NCI-H1092 treated with DMSO at 0.1 percent for 48 hours (cell line): ENCODE measurements at places on chromosomes 16 and 17.

DNA sequence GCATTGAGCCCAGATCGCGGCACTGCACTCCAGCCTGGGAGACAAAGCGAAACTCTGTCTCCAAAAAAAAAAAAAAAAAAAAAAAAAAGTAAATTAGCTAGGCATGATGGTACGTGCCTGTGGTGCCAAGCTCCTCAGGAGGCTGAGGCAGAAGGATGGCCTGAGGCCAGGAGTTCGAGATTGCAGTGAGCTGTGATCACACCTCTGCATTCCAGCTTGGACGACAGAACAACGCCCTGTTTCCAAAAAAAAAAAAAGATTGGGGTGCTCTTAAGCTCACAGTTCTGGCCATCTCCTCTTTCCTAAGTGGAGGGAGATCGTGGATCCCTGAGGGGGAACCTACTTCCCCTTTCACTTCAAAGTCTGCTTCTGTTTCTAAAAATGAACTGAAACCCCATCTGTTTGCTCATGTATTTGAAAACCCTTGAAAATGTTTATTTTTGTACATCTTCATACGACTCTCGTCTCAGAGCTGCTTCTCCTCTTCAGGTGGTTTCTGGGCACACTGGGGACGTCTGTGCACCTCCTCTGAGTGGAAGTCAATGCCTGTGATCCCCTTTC, 138.8 kb downstream of the PRKCA start:
- DNase-seq = peak; percentile 35

DNA sequence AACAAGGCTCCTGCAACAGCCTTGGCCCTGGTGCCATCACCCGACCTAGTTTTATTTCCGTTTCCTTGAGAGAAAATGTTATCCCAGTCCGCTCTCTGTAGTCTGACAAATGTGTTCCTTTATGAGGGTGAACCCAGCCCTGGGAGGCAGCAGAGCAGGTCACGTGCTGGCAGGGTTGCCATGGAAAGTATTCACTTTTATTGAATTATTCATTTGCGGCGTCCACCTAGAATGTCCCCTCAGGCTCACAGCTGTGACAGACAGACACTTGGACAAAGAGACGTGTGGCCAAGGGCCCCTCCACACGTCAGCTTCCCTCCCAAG, 90.0 kb downstream of the WSCD1 start:
- no peak for DNase-seq

DNA sequence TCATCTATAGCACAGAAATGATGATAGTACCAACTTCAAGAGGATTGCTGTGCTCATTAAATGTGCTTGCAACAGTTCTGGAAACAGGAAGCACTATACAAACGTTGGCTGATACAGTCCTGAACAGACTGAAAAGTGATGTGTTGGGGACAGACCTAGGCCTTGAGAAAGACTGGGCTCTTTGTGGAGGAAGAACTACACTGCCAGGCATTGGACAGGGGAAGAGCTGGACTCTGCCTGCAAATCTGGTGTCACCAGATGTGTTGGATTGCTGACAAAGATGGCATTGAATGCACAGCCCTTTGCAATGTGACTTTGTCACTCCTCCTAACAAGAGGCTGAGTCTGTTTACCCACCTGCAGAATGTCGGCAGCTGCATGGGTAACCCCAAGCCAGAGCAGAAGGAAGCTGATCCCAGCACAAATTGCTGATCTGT, 12.4 kb upstream of the ST6GALNAC2 start:
- peak; percentile 51 for DNase-seq

GRCh38 chr16:13702614-13703013, 217.3 kb upstream of the ERCC4 start:
- no peak for DNase-seq

GRCh38 chr16:23408242-23408822, 44.7 kb downstream of the COG7 start:
- DNase-seq = no peak

DNA sequence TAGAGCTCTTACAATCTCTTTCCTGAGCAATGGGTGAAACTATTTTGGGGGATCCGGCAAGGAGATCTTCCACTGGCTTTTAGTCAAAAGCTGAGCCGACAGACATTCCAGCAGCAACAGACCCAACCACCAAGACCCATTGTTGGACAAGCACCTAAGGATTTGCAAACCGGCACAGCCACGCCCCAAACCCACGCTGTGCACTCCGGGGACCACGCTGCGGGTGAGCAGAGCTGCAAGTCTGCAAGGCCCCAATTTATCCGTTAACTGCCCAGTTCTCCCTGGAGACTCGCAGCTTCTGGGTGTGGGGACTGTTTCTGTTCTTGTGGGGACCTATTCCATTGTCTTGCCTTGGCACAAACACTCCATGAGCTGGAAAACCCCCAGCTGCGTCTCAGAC, 45.9 kb downstream of the C16orf95 start:
- DNase-seq = no peak

- no peak for DNase-seq
Measured at GRCh38 chr16:48321317-48322036, 63.7 kb downstream of the SIAH1 start.

- no peak for DNase-seq
Measured at GRCh38 chr16:57305159-57305811, 20.8 kb upstream of the PLLP start.

GRCh38 chr17:68424861-68425260, 32.4 kb downstream of the WIPI1 start:
- DNase-seq = no peak

DNA sequence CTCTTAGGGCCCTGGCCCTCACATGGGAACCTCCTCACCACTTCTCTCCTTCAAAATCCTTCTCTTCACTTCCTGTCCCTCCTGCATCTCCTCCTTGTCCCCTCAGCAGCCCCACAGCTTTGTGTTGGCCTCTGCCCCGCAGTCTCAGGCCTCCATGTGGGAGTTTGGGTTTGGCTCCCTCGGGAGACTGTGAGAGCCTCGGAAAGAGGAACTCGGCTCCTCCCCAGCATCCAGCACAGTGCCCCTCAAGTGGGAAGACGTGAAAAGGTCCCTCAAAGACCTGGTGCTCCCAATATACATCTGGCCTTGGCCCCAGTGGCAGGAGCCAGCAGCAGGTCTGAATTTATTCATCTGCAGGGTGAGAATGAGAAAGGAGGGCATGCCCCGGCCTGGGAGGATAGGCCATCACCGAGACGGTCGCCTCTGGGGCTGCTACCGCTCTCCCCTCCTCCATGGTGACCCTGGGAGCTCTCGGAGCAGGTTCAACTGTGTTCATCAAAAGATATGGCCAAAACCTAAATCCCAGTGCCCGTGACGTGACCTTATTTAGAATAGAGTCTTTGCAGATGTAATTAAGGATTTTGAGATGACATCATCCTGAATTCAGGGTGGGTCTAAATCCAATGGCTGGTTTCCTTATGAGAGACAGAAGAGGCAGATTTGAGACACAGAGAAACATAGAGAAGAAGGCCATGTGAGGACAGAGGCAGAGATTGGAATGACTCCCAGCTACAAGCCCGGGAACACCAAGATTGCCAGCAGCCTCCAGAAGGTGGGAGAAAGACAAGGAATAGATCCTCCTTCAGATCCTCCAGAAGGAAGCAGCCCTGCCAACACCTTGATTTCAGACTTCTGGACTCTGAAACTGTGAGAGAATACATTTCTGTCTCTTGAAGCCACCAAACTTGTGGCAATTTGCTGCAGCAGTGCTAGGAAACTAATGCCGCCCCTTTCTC, 135.1 kb downstream of the MRM1 start:
- no peak for DNase-seq

GRCh38 chr16:80680839-80681238, 123.6 kb downstream of the CDYL2 start:
- DNase-seq = no peak

GRCh38 chr17:58960068-58960467, 146.6 kb downstream of the TRIM37 start:
- peak; percentile 13 for DNase-seq

DNA sequence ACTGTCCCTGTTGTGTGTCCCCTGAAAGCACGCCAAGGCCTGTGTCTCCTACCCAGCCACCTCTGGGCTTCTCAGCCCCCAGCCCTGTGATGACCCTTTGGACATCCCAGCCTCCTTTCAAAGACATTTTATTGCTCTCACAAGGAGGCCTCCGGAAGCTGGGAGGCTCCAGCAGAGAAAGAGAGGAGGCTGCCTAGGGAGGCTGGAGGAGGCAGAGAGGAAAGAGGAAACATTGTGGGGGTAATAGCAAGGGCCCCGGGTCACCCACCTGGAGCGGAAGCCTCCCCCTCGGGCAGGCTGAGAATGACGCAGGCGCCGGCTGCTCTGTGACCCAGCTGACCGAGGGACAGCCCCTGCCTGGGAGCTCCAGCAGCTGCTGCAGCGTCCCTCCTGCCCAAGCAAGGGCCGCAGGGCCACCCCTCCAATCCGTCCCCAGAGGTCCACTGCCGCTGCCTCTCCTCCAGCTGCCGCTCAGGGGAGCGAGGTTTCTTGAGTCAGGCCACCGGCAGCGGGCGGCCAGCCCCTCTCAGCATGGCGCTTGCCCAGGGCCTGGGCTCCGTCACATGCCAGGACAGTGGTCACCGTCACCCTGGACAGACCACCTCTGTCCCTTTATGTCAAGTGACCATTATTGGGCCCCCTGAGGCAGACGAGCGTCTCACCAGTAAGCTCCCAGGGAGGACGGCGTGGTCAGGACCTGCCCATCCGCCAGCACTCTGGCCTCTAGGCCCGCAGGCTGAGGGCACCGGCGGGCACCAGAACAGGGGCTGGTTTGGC, 29.3 kb downstream of the ACTG1 start:
- DNase-seq = no peak

- no peak for DNase-seq
Measured at GRCh38 chr16:85891033-85891775, 7.8 kb upstream of the IRF8 start.

- no peak for DNase-seq
Measured at GRCh38 chr17:35775039-35775438, 14.4 kb downstream of the C17orf50 start.

DNA sequence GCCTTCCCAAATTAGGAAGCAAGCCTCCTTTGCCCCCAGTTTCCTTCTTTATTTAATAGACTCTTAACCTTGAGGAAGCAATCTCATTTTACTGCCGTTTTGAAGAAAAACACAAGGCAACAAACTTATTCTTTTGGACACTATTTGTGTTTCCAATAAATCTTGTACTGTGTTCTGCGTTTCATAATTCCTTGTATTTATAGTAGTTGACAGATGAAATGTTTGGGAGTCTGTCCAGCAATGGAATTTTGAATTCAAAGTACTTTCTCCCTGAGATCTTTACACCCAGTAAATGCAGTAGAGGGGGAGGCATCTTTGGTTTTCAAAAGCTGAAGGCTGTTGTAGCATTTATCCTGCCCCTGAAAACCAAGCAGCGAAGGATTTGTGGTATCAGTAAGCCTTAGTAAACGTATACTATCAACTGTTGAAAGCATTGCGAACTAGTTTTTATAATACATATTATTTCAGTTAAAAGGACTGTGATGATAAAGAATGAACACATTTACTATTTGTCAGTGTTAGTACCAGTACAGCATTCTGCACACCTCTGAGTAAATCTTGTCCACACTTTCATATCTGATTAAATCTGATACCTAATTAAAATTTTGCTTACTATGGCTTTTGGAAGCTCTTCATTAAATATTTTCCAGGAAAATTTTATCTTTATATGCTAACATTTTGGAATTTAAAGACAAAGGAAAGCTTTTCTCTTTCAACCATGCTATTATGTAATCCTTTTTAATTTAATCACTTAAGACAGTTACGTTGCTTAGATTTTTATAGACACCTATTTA, 83.1 kb downstream of the TNRC6C start:
- DNase-seq = peak; percentile 72

- DNase-seq = no peak
Measured at GRCh38 chr17:22090263-22090935, 398.1 kb downstream of the KCNJ18 start.

GRCh38 chr16:72590151-72590937, 418.4 kb upstream of the PMFBP1 start:
- no peak for DNase-seq

- DNase-seq = no peak
Measured at GRCh38 chr17:76213491-76213890, 26.8 kb downstream of the RNF157 start.

- no peak for DNase-seq
Measured at GRCh38 chr17:15261802-15262290, 3.3 kb downstream of the PMP22 start.

DNA sequence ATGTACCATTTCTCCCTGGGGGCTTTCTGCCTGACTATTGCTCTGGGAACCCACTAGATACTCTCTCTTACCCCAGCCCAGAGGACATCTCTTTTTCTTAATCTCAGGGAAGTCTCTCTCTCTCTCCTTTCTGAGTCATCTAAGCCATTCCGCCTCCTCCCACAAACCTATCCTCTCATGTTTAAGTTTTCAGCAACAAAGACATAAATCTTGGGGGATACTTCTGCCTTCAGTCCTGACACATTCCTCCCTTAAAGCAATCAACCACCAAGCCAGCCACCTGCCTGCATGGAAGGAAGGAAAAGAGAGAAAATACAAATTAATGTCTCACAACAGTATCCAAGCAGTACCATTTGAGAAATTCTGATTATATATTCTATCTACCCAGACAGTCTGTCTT, 128.8 kb downstream of the HS3ST2 start:
- DNase-seq = no peak

GRCh38 chr17:9204637-9205329, 183.5 kb downstream of the NTN1 start:
- no peak for DNase-seq

DNA sequence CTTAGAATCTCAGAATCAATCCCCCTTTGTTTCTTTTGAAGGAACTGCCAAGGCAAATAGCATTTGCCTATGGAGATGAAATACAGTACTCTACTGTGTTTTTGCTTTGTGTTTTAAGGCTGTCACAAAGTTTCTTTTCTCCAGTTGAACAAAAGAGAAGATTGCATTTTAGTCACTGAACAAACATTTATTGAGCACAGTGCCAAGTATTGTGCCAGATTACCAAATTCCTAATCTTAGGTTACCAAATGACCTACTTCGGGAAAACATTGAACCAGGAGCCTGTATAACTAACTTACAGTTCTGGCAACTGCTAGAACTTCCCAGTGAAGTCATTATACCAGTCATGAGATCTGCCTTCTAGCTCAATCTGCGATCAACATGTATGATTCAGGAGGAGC, 3.0 kb upstream of the UBB start:
- DNase-seq = no peak

DNA sequence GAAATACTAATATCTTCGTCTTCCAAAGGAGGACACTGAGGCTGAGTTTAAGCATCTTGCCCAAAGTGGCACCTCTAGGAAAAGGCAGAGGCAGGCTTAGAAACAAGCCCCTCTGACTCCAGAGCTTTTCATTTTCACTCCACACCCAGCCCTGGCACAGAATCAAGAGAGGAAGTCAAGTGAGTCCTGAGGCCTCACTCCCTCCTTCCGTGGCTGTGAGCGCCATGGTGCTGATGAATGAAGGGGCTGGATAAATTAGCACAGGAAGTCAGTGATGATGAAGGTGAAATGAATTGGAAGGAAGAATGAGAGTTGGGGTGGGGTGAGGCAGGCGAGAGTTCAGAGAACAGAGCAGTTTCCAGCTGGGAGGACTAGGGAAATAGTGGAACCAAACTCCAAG, 179.3 kb downstream of the TMEM132E start:
- DNase-seq = peak; percentile 5

- no peak for DNase-seq
Measured at GRCh38 chr16:50400967-50401348, 32.2 kb upstream of the BRD7 start.

- peak; percentile 49 for DNase-seq
Measured at GRCh38 chr16:4506450-4506849, 30.3 kb downstream of the HMOX2 start.

GRCh38 chr16:65070831-65071432, 50.9 kb downstream of the CDH11 start:
- DNase-seq = peak; percentile 35

GRCh38 chr16:27723711-27724481, 174.0 kb downstream of the KATNIP start:
- peak; percentile 10 for DNase-seq

- no peak for DNase-seq
Measured at GRCh38 chr17:2368359-2368758, 31.1 kb downstream of the SGSM2 start.
